ENCODE measurements at places on chromosomes 12 and 14.
A peak's percentile ranks its signal among the peaks of the same experiment; 100 is the strongest.

GRCh38 chr14:99138999-99139865, 132.8 kb downstream of the BCL11B start:
- no peak for DNase-seq

GRCh38 chr12:132949936-132950837, 5.9 kb downstream of the ZNF605 start:
- DNase-seq = no peak

- DNase-seq = no peak
Observed at GRCh38 chr12:117622741-117623140, 261.3 kb upstream of the NOS1 start.

GRCh38 chr12:18872770-18873169, 134.9 kb downstream of the CAPZA3 start:
- no peak for DNase-seq

- no peak for DNase-seq
Observed at GRCh38 chr12:92136026-92136730, 9.5 kb downstream of the BTG1 start.

- no peak for DNase-seq
Observed at GRCh38 chr14:56333359-56334292, 215.4 kb downstream of the PELI2 start.

DNA sequence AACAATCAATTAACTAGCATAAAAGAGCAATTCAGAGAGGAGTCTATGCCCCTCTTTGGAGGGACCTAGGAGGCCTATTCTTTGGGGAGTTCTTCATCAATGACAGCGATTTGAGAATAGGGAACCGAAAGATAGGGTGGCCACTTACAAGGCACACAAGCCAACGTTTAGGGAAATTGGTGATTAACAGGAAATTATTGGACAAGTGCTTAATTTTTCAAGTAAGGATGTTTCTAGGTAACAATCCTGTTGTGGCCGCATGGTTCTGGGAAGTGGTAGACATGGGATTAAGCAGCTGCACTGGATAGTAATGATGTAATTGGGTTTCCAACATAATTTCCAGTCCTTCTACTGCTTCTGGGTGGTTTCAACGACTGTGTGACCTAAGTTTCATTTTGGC, 83.2 kb downstream of the HMGA2 start:
- no peak for DNase-seq

DNA sequence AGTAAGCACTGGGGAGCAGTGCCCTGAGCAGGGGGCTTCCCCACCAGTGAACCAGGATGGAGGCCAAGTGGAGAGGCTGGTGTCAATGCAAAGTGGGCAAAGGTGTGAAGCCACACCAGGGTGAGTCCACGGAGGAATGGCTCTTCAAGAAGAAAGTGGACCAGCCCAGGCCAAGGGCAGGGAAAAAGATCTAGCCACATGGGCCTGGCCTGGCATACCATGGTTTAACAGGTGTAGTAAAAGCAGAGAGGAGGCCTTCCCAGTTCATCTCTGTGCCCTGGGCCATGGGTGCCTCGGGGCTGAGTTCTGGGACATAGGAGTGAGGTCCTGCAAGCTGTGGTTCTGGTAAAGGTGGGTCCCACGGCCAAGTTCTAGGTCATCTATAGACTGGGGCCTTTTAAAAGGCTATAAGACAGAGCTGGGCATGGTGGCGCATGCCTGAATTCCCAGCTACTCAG, 153.4 kb downstream of the DPF3 start:
- no peak for DNase-seq

GRCh38 chr14:39451811-39452210, 19.6 kb upstream of the FBXO33 start:
- no peak for DNase-seq

- DNase-seq = no peak
Observed at GRCh38 chr12:14878488-14878887, 7.2 kb downstream of the MGP start.

DNA sequence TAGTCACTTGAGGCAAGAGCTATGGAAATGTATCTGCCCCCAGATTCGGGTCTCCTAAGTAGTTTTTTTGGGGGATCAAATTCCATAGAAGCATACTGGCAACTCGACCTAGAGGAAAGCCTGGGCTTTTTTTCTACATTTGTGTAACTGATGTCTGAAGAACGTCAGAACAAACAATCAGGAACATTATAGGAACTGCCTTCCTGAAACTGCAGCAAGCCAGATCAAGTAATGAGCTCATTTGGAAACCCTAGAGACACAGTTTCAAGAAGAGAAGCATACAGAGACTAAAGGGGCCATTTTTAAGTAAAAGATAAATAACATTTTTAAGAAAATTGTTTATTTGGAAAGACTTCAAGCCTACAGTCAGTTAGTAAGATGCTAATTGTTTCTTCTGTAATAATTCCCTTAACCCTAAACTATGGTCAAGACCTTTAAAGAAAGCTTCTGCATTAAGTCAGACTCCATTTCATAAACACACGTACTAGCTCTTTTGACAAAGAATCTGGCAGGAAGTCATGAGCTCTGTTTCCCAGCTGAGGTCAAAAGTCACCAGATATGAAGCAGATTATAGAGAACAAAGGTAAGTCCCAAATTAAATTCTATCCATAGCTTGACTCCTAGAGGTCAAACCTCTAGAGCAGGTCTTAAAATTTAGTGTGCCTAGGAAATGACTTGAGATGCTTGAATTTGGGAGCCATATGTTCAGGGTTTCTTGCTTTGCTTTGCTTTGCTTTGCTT, 112.8 kb downstream of the EGLN3 start:
- no peak for DNase-seq

DNA sequence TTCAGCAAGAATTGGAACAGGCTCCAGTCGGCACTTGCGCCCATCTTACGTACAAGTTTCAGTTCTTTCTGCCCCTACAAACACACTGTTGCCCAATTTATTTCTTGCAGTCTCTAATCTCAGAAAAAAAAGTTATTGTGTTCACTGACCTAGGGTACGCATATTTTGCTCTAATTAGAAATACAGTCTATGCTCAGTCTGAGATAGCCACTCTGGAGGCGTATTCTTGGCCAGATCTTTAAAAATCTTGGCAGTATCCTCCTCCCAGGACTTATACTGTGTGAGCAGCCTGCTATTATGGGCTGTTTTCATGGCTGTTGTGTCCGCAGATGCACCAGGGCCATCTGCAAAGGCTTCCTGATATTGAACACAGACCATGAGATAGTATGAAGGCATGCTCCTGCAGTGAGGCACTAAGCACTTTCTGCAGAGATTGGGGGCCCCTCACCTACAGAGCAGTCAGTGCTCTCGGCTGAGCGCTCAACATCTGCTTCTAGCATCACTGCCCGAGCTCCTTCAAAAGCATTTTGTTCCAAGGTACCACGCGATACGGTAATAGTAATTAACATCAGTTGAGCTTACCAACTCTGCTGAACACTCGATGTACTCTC, 57.9 kb downstream of the PPM1H start:
- DNase-seq = no peak

DNA sequence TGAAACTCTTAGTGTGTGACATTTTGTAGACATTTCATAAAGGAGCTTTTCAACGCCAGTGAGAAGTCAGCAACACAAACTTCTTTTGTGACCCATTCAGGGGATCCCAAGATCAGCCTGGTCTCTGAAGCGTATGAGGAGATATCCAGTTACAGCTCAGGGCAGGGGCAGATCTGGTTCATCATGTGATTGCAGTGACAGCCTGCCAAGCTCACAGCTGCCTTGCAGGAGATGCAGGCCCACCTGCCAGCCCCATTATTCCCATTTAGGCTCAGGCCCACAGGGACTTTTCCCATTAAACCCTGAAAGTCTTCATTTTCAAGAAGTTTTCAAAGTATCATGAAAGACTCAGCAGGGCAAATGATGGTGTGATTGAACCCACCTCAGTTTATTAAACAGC, 38.3 kb downstream of the SRGAP1 start:
- no peak for DNase-seq

- DNase-seq = no peak
Observed at GRCh38 chr12:132587781-132588180, 22.6 kb downstream of the LRCOL1 start.

- DNase-seq = no peak
Observed at GRCh38 chr12:67410667-67411067, 141.5 kb downstream of the CAND1 start.

- no peak for DNase-seq
Observed at GRCh38 chr14:91205459-91205858, 39.0 kb downstream of the GPR68 start.

DNA sequence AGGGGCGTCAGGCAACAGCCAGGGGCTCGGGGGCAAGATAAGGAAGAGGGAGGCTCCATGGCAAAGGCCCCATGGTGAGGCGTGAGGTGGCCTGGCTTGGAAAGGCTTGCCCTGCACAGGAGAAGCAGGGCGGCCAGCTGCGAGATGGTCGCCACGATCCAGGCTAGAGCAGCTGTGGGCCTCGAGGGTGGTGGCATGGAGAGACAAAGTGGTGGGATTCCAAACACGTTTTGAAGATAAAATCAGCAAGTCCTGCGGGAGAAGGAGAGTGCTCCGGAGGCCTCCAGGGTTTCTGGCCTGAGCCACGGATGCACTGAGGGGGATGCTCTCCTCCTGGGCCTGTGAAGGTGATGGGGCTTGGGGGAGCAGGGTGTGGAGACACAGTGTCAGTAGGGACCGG, 20.5 kb upstream of the DLK1 start:
- no peak for DNase-seq

GRCh38 chr12:101298426-101298825, 18.5 kb downstream of the UTP20 start:
- DNase-seq = no peak

DNA sequence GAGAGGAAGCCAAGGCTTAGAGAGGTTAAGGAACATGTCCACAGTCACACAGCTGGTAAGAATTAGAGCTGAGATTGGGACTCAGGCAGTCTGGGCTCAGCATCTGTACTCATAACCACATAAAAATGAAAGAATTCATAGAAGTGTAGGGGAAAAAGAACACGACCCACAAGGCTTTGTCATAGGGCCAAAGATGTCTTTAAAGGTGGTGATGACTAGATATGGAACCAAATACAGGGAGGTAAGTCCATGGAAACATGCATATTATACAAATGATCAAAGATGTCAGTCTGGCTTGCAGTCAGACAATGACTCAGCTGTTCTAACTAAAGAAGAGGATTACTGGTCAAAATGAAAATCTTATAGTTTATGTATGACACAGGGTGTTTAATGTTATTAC, 7.2 kb upstream of the SSPN start:
- DNase-seq = no peak

- DNase-seq = peak; percentile 77
Observed at GRCh38 chr12:104358353-104359003, 54.9 kb downstream of the EID3 start.

DNA sequence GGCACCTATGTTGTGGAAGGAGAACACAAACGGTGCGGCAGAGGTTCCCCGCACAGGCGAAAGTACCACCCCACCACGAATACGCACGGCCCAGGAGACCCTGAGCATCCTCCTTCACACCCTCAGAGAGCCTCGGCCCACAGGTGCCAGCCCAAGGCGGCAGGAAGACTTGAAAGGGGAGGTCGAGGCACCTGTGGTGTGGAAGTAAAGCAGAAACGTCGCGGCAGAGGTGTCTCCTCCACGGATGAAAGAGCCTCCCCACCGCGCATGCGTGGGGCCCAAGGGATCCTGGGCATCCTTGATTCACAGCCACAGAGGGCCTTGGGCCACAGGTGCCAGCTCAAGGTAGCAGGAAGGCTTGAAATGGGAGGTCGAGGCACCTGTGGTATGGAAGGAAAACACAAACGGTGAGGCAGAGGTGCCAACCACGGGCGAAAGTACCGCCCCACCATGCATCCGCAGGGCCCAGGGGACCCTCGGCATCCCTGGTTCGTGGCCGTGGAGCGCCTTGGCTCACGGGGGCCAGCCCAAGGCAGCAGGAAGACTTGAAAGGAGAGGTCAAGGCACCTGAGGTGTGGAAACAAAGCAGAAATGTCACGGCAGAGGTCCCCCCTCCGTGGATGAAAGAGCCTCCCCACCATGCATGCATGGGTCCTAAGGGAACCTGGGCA, 380.1 kb downstream of the ALG10 start:
- DNase-seq = no peak

GRCh38 chr12:33439587-33440011, at the start of gene SYT10:
SYT10 (minus strand) TSS chr12:33439819; CDS start chr12:33439522, 297 bp downstream.
- DNase-seq = no peak

- DNase-seq = no peak
Observed at GRCh38 chr12:102756530-102756929, 160.5 kb downstream of the PAH start.
